ENCODE measurements at places on chromosomes 12 and 14.

DNA sequence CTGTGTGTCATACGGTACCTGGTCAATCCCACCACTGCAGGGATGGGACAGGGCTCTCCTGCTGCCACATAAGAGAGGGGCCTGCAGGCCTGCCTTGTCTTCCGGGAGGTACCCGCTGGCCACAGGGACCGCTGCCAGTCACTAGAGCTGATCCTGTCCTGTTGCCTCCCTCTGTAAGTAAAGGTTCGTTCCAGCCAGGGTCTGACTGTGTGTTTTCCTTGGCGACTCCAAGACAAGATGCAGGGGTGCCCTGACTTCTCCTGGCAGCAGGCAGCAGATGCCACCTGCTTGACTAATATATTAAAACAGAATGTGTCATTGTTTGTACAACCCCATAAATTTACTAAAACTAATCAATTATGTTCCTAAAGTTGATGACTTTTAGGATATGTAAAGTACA, 41.5 kb upstream of the ASPG start:
- DNase-seq, result no peak

DNA sequence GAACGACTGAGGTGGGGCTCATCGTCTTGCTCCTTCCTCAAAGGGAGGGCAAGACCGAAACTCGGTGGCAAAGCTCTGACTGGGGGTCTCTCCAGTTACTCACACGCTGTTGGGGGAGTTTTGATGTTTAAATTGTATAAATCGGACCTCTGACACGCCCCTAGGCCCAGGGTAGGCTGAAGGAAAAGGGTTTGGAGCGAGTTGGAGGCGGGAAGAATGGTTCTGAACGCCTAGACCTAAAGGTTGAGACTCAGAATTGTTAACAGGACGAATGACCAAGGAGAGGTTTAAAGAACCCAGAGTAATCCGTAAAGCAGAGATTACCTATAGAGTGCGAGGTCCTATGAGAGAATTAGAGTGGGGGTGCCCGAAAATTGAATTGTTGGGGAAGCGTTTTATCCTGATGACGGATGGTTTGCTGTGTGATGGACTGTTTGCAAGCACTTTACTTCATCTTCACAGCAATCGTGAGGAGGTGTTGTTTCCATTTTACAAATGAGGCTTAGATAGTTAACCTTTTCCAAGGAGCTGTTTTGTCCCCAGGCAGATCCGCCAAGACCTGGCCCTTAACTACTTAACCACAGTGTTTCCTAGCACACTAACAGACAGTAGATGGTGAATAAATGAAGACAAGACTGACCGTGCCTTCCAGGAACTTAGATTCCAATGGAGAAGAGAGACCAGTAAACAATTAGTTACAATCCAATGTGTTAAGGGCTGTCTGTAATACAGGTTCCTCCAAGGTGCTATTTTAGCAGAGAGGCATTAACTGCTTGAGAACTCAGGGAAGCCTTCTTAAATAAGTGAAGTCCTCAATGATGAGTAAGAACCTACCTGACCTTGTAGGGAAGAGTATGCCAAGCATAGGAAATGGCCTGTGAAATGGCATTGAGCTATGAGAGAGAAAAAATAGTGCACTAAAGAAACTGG, 929 bp upstream of the UBE2N start:
- DNase-seq, result no peak

DNA sequence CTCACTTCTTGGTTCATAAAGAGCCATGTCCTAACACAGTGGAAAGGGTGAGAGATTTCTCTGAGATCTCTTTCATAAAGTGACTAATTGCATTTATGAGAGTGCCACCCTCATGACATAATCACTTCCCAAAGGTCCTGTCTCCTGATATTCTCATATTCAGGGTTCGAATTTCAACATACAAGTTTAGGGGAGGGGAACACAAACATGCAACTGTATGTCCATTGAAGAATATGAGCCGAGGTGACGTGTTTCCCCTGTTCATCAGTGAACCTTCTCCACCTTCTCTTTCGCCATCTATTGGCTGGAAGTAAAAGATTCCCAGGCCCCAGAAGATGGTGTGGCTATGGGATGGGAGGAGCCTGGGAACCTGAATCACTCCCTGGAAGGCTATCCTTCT, 354.2 kb upstream of the ATP2B1 start:
- DNase-seq, result no peak

DNA sequence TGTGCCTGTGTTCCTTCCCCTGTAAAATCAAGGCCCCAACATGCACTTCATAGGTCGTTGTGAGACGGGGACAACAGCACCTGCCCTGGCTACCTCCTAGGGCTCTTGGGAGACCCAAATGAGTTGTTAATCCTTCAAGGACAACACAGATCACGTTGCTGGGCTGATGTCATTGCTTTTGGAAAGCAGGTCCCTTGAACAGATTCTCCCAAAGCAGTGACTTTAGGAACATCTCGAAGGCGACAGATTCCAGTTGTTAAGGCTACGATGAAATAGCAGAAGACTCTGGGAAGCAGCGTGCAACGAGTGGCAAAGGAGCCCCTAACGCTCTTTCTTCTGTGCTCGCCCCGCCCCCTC, 26.2 kb upstream of the MAP1LC3B2 start:
- DNase-seq, result no peak

GRCh38 chr12:38144601-38145436, 171.8 kb upstream of the ALG10B start:
- no peak for DNase-seq

DNA sequence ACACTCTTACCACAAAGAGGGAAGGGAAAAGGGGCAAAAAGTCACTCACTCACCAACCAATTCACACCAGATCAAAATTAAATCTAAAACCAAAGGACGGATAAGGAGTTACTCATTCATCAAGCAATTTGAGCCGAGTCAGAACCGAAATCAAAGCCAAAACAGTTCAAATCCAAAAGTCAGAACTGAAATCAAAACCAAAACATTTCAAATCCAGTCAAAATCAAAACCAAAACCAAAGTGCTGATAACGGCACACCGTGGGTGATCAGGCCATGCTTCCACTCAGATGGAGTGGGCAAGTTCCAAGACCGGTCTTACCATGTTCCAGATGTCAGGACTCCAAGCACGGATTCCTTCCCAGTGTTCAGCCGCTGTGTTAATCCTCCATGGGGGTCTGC, 139.5 kb downstream of the SLC38A6 start:
- DNase-seq, result no peak

- DNase-seq, result no peak
Measured at GRCh38 chr14:39169541-39169900, 612 bp downstream of the TRAPPC6B start.

DNA sequence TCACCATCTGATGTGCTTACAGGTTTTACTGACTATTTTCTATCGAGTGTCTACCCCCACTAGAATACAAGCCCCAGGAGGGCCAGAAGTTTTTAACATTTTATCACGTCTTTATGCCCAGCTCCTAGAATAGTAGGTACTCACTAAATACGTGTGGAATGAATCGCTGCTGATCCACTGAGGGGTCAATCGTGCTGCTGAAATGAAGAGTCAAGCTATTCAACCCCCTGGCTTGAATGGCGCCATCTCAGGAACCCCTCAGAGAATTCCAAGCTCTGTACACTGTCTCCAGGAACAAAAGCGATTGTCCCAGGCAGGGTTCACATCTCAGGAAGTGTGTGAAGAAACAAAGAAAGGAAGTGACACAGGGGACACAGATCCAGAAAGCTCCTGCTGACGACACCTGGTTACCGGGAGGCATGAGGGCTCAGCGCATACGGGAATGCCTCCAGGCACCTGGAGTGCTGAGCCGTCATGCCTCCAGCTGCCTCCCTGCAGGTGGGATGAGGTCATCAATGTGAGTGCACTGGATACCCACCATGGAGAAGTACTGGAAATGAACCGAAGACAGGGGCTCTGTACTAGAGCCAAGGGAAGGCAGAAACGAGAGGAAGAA, 45.6 kb downstream of the PITPNM2 start:
- DNase-seq, result no peak

- no peak for DNase-seq
Measured at GRCh38 chr14:50452979-50453705, 56.5 kb upstream of the CDKL1 start.

- DNase-seq, result peak; percentile 43
Measured at GRCh38 chr14:102508774-102509745, 516 bp downstream of the ANKRD9 start.

GRCh38 chr12:106416273-106416672, 58.7 kb downstream of the POLR3B start:
- DNase-seq, result peak; percentile 36

DNA sequence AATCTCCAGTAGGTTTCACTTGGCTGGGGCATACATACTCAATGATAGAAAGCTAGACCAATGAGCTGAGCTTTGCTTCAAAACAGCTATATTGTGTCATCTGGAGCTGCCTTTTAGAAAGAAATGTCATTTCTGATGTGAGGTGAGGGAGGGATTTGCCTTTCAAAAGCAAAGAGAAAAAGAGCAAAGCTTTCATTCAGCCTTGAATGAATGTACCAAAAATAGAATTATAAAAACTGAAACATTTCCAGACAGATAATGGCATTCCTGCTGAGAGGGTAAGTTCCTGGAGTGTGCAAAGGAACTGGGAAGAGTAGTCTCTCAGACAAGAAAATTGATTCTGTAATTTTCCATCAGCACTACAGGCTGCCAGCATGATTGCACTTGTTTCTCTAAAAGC, 710.0 kb downstream of the LRFN5 start:
- no peak for DNase-seq

GRCh38 chr12:108432423-108433121, 82.5 kb upstream of the FICD start:
- DNase-seq, result no peak

- DNase-seq, result no peak
Measured at GRCh38 chr12:11837216-11837934, 187.9 kb downstream of the ETV6 start.

- DNase-seq, result no peak
Measured at GRCh38 chr14:24978862-24979724, 70.9 kb downstream of the STXBP6 start.

DNA sequence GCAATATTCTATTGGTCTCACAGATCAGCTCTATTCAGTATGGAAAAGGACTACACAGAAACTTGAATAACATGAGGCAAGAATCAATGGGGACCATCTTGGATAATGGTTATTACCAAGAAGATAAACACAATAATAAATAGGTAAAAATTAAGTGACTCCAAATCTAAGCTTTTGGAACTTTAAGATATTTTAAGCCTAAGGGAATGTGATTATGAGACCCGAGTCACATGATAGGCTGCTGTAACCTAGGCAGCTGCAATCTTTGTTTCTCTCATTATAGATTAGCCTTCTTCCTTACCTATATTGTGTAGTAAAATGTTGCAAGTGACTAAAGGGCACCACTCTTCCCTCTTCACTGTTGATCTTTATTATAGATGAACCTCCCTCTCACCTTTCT, 121.9 kb downstream of the SYT10 start:
- DNase-seq, result no peak

DNA sequence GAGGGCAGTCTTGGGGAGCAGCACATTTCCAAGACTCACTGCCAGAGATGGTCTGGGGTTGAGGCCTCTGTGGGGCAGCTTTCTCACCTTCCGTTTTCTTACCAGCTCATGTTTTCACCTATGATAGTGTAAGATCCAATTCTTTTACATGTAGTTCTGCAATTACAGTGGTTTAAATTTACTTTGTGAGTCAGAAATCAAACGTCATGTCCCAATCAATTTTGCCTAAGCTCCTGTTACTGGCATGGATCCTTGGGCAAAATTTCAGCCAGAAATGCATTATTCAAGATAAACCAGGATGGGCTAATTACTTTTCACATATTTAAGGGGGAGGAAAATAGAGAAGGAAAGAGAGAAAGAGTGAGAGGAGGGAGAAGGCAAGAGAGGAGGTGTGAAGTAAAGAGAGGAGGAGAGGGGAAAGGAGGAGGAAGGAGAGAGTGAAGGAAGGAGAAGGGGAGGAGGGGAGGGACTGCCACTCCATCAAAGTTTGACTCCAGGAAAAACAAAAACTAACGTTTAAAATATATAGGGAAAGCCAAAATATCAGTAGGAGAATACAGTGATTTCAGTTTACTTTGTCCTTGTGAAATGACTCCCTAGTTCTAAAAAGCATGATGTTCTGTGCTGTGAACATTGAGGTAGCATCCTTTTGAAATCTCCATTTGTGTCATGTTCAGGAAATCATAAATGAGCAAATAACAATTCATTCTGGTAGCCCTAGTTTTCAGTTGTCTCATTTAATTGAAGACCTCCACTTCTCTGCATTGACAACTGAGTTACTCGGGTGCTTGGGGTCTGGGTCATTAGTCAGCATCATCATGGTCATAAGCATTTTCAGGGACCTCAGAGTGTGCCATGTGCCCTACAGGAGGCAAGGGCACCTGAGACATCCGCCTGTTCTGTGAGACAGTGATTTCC, 3.0 kb downstream of the BMAL2 start:
- DNase-seq, result no peak

DNA sequence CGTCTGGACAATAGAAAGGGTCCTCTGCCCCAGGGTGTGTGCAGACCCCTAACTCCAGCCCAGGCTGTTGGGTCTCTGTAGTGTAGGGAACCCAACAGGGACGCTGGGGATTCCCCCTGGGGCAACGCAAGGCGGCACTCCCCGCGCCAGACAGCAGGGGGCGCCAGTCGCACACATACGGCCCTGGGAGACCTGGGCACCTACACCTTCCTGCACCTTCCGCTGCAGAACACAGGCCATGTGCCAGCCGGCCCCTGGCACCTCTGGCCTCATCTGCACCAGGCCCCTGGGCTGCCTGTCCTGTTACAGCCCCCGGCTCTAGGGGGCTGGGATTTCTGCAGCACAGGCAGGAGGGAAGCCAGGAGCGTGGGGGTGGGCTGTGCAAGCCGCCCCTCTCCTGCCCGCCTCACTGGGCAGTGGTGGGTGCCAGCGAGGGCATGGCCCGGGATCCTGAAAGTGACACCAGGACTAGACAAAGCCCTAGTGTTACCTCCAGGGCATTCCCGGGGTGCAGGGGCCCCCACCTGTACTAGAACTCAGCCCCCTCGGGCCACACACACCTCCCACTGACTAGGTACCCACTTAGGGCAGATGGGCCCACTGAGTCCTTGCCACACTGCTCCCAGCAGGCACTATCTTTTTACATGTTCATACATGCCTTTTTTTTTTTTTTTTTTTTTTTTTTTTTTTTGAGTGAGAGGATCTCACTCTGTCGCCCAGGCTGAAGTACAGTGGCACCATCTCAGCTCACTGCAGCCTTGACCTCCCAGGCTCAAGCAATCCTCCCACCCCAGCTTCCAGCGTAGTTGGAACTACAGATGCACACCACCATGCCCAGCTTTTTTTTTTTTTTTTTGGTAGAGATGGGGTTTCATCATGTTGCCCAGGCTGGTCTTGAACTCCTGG, 37.5 kb downstream of the CCNK start:
- peak; percentile 67 for DNase-seq

- no peak for DNase-seq
Measured at GRCh38 chr12:4052691-4053090, 179.5 kb upstream of the PARP11 start.

DNA sequence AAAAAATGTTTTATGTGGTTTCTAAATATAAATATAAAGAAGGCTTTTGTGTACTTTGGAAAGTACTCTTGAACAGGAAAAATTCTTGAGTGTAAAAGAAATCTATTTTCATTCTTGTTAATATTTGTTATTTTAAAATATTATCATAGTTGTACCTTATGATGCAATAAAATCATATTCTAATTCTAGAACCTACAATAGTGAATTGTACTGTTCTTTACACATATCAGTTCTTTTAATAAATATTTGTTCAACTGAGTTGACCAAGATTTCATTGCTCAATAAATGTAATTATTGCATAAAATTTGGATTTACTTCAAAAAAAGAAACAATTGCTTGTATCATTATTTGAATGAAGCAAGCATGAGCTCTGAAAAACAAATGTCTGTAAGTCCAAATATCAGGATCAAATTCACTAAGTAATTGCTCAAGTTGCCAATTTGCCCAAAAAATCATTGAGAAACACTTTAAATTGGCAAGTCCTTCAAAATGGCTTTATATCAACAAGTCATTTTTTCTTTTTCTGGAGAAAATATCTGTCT, 191.6 kb upstream of the SLC16A7 start:
- no peak for DNase-seq

- no peak for DNase-seq
Measured at GRCh38 chr14:100762901-100763300, 36.2 kb downstream of the DLK1 start.
